Fibroblast of the aortic adventitia (primary cell): ENCODE measurements at places on chromosomes 3 and 15.
A peak's percentile ranks its signal among the peaks of the same experiment; 100 is the strongest.

- peak; percentile 88 for DNase-seq
Observed at GRCh38 chr3:43867436-43868072, 176.8 kb downstream of the ABHD5 start.

GRCh38 chr3:129577366-129577765 is 29.1 kb downstream of the PLXND1 start:
- no peak for DNase-seq

DNA sequence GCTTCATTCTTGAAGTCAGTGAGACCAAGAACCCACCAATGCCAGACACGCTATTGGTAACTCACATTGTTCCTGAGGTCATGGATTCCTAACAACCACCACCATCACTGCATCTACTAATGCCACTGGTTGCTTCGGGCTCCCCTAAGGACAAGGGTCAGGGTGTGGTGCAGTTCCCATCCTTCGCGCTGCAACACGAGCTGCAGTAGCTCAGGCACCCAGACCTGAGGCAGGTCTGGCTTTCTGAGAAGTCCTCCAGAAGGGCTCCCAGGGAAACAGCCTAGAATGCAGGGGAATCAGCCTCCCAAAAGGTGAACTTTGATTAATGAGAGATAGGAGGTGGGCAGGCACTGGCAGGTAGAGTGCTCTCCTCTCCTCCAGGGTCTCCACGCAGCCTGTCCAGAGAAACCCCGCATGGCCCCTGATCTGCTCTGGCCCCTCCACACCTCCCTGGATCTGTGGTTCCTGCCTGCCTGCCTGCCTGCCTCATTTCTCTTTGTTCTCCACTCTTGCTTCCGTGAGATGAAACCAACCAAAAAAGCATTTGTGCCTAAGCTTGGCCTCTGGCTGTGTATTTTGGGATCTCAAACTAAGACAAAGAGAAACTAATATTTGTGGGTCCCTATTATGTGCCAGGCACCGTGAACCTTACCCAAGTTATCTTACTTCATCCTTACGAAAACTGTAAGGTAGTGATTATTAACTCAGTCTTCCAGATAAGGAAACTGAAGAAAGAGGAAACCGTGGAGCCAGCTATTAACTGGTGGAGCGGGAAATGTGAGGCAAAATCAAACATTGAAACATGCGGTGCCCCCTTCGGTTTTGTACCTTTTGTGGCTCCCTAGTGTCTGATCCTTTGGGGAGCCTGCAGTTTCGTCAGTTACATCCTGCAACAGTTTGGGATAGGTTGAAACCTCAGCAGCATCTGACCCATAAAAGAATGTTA is 43.9 kb upstream of the USP3 start:
- DNase-seq, result no peak

- peak; percentile 56 for DNase-seq
Observed at GRCh38 chr3:43905157-43905556, 214.4 kb downstream of the ABHD5 start.

DNA sequence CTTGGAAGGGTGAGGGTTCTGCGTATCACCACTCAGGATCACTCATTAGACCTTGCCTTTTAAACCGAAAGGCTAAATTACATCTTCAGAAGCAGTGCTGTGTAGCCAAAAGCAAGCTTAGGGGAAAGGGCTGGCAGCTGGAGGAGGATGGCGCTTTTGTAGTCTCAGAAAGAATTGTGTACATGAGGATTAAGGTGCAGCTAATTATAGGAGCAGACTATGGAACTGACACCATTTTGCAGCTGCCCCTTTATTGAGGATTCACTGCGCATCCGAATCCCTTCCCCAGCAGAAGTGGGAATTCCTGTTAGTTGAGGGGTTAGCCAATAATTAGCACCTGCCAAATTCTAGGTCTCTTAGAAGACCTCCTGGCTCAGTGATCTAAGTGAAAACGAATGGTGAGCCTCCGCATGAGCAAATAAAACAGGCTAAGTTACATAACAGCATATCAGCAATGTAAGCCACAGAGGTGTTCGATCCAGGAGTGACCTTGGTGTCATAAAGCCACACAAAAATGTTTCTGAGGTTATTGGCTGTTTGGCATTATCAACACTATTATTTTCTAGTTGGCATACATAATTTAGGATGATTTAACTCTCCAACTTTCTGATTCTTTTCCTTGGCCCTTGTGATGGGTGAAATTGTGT is 42.6 kb upstream of the SEMA6D start:
- no peak for DNase-seq
